T-helper 17 cell (primary cell): ENCODE measurements at places on chromosomes 2 and 18.
A peak's percentile ranks its signal among the peaks of the same experiment; 100 is the strongest.

- peaks cover 64% of the 10 kb centered on the region for H3K27me3 ChIP-seq
- H3K4me3 ChIP-seq, result no peak overlapping the region
- no peak for DNase-seq
- no peak overlapping the region for H3K27ac ChIP-seq
Observed at GRCh38 chr2:85216927-85217326, 83.7 kb downstream of the TCF7L1 start.

DNA sequence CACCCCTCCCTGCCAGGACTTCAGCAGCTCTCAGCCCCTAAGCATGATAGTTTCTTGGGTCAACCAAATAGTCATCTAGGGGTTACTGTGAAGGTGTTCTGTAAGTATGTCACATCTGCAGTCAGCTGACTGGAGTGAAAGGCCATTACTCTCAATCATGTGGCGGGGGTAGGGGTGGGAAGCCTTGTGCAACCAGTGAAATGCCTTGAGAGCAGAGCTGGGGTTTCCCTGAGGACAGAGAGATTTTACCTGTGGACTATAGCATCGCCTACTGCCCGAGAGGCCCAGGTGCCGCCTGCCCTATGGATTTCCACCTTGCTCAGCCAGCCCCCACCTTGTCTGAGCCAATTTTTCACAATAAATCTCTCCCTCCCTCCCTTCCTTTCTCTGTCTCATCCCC lies 20.9 kb upstream of the KLF11 start:
- no peak overlapping the region for H3K27ac ChIP-seq
- H3K4me1 ChIP-seq, result peaks cover 4% of the 10 kb centered on the region
- H3K27me3 ChIP-seq, result peaks cover 16% of the 10 kb centered on the region
- no peak for DNase-seq
- H3K36me3 ChIP-seq, result peaks cover 2% of the 10 kb centered on the region

- H3K27me3 ChIP-seq, result peaks cover 72% of the 10 kb centered on the region
- H3K36me3 ChIP-seq, result peaks cover 3% of the 10 kb centered on the region
- DNase-seq, result no peak
- H3K4me3 ChIP-seq, result no peak overlapping the region
- no peaks in the 10 kb centered on the region for H3K4me1 ChIP-seq
Observed at GRCh38 chr2:215425021-215425782, 10.7 kb downstream of the FN1 start.

- no peak overlapping the region for H3K4me3 ChIP-seq
- no peak overlapping the region for H3K27ac ChIP-seq
- no peaks in the 10 kb centered on the region for H3K27me3 ChIP-seq
- H3K4me1 ChIP-seq, result no peaks in the 10 kb centered on the region
- H3K36me3 ChIP-seq, result no peaks in the 10 kb centered on the region
Observed at GRCh38 chr2:126177479-126177878, 478.5 kb upstream of the GYPC start.

DNA sequence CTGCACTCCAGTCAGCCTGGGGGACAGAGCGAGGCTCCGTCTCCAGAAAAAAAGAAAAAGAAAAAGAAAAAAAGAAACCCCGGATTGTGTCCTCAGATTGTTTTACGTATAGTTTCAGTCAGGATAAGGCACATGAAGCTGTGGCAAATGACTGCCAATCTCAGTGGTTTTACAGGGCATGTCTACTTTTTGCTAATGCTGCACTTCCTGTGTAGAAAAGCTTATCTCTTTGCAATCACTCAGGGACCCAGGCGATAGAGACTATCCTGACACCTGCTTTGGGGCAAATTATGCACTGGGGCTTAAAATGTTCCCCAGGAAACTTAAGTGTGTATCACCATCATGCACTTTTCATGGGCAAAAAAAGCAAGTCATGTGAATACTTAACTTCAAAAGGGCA lies 103.7 kb upstream of the MEIS1 start:
- H3K27me3 ChIP-seq, result no peaks in the 10 kb centered on the region
- H3K36me3 ChIP-seq, result no peaks in the 10 kb centered on the region
- H3K27ac ChIP-seq, result no peak overlapping the region

GRCh38 chr18:3875961-3876360 lies 426.0 kb downstream of the TGIF1 start:
- H3K4me1 ChIP-seq, result peaks cover 10% of the 10 kb centered on the region
- no peak for DNase-seq
- H3K27ac ChIP-seq, result no peak overlapping the region
- no peak overlapping the region for H3K4me3 ChIP-seq
- H3K27me3 ChIP-seq, result peaks cover 60% of the 10 kb centered on the region

GRCh38 chr18:48785091-48785614 lies 165.6 kb downstream of the SMAD7 start:
- H3K4me1 ChIP-seq, result peaks cover 26% of the 10 kb centered on the region
- peaks cover 2% of the 10 kb centered on the region for H3K36me3 ChIP-seq
- peak overlapping the region; percentile 69 for H3K4me3 ChIP-seq
- H3K27ac ChIP-seq, result peak overlapping the region; percentile 84
- DNase-seq, result no peak
- H3K27me3 ChIP-seq, result no peaks in the 10 kb centered on the region

DNA sequence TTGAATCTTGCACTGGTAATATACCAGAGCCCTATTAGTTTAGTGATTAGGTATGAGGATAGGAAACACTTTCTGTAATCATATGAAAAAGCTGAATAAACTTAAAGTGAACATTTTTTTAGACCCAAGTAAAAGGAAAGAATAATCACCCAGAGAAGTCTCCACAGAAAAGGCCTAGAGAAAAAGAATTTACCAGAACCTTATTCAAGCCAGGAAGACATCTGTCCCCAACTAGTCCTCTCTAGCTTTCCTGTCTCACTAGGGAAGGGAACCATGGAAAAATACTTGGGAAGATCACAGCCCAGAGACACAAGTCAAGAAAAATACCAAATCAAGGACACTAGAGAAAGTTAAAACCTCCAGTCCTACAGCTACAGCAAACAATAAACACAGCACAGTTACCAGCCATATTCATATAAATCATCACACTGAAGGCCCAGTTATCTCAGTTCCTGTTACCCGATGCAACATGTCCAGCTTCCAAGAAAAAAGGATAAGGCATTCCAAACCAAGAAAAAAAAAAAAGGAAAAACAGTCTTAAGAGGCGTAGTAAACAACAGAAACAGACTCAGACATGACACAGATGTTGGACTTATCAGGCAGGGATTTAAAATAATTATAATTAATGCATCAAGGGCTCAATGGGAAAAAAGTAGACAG lies 461.5 kb downstream of the IRS1 start:
- no peaks in the 10 kb centered on the region for H3K27me3 ChIP-seq
- no peak overlapping the region for H3K27ac ChIP-seq
- DNase-seq, result no peak

GRCh38 chr2:64492272-64492671 lies 31.9 kb upstream of the AFTPH start:
- H3K27ac ChIP-seq, result no peak overlapping the region
- no peak overlapping the region for H3K4me3 ChIP-seq
- peaks cover 5% of the 10 kb centered on the region for H3K36me3 ChIP-seq

GRCh38 chr2:49044350-49045079 lies 109.8 kb downstream of the FSHR start:
- H3K4me1 ChIP-seq, result no peaks in the 10 kb centered on the region
- no peak overlapping the region for H3K27ac ChIP-seq
- H3K27me3 ChIP-seq, result no peaks in the 10 kb centered on the region
- H3K36me3 ChIP-seq, result no peaks in the 10 kb centered on the region
- DNase-seq, result no peak

DNA sequence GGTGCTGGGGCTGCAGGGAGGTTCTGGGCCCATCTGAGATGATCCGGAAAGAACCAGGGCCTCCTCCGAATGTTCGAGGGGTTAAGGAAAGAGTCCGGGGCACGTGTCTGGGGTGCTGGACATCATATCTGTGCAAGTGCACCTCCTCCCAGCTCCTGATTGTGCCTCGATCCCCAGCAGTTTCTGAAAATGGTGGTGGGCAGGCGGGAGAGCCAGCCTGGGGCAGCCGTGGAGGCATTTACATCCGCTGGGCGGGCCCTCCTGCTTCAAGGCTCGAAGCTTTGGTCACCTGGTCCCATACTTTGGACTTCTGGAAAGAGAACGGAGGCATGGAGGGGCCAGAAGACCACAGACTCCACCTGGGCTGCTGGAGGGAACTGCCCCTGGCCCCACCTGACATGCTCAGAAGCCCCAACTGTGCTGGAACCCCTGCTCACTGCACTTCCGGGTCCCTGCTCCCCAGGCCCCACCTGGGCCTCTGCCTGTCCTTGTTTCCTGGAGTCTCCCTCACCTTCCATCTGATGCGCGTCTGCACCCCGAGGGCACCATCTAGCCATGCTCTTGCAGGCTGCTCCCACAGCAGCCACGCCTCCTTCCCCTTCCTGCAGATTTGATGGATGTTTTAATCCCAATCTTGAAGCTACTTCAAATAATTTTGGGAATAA lies 119.2 kb upstream of the HDAC4 start:
- no peak overlapping the region for H3K27ac ChIP-seq
- peaks cover 5% of the 10 kb centered on the region for H3K4me1 ChIP-seq
- DNase-seq, result no peak
- H3K36me3 ChIP-seq, result no peaks in the 10 kb centered on the region
- H3K4me3 ChIP-seq, result no peak overlapping the region
- peaks cover 4% of the 10 kb centered on the region for H3K27me3 ChIP-seq

- peaks cover 2% of the 10 kb centered on the region for H3K36me3 ChIP-seq
- no peak for DNase-seq
- H3K4me1 ChIP-seq, result peaks cover 48% of the 10 kb centered on the region
- H3K27ac ChIP-seq, result no peak overlapping the region
- no peak overlapping the region for H3K4me3 ChIP-seq
- no peaks in the 10 kb centered on the region for H3K27me3 ChIP-seq
Observed at GRCh38 chr2:97931118-97931857, 64.5 kb downstream of the TMEM131 start.

DNA sequence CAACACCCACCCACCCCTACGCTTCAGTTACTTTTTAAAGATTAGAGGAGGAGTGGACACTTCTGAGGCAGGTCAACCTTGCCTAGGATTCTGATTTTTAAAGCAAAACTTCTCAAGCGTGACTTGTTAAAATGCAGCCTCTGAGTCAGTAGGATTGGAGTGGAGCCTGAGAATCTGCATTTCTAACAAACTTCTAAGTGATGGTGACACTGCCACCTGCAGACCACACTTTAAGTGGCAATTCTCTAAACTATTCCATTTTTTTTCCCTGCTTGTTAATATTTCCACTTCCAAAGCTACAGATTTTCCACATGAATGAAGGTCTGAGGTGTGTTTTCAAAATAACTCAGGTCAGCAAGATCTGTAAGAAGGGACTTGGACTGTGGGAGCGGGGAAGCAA lies 171.1 kb upstream of the CCDC150 start:
- DNase-seq, result no peak
- H3K27me3 ChIP-seq, result peaks cover 48% of the 10 kb centered on the region
- no peak overlapping the region for H3K4me3 ChIP-seq

- peaks cover 4% of the 10 kb centered on the region for H3K4me1 ChIP-seq
- no peak for DNase-seq
- H3K27ac ChIP-seq, result no peak overlapping the region
- H3K36me3 ChIP-seq, result no peaks in the 10 kb centered on the region
Observed at GRCh38 chr18:36580266-36580665, 248.5 kb downstream of the TPGS2 start.

- no peak overlapping the region for H3K4me3 ChIP-seq
- no peak for DNase-seq
- no peak overlapping the region for H3K27ac ChIP-seq
- H3K36me3 ChIP-seq, result no peaks in the 10 kb centered on the region
Observed at GRCh38 chr18:47284721-47285395, 33.4 kb upstream of the SKOR2 start.

GRCh38 chr18:32867936-32868335 lies 95.1 kb upstream of the KLHL14 start:
- no peaks in the 10 kb centered on the region for H3K27me3 ChIP-seq
- no peak for DNase-seq
- H3K4me3 ChIP-seq, result no peak overlapping the region
- H3K36me3 ChIP-seq, result no peaks in the 10 kb centered on the region
- no peaks in the 10 kb centered on the region for H3K4me1 ChIP-seq
- no peak overlapping the region for H3K27ac ChIP-seq

DNA sequence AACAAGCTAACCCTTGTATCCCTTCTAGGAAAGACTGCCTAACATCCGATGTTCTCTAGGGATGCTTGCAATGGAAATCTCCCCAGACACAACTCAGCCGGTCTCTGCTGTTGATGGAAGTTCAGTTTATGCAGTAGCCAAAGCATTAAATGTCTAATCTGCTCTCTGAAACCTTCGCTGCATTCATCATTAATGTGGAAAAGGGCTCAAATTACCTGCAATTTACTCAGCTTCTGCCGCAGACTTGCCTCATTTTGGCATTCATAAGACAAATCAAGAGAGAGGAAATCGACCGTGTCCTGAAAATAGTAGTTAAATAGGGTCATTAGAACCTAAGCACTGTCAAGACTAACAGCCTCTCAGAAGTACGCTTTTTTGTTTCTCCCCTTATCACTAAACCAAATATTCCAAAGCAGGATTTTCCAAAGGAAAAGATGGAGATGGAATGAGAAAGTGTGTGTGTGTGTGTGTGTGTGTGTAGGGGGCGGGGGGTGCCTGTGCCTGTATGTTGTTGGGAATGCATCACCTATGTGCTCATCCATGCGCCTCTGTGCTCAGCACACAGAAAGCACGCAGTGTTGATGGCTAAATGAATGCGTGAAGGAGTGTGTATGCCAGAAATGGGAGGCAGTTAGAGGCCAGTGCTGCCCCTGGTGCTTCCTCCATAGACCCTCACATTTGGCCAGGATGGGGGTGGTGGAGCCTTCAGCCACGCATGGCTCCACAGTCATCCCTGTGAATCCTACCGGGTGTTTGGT lies 7.4 kb downstream of the LCT start:
- H3K27ac ChIP-seq, result no peak overlapping the region
- no peak overlapping the region for H3K4me3 ChIP-seq
- H3K4me1 ChIP-seq, result no peaks in the 10 kb centered on the region
- no peak for DNase-seq
- no peaks in the 10 kb centered on the region for H3K27me3 ChIP-seq
- H3K36me3 ChIP-seq, result peaks cover 2% of the 10 kb centered on the region

DNA sequence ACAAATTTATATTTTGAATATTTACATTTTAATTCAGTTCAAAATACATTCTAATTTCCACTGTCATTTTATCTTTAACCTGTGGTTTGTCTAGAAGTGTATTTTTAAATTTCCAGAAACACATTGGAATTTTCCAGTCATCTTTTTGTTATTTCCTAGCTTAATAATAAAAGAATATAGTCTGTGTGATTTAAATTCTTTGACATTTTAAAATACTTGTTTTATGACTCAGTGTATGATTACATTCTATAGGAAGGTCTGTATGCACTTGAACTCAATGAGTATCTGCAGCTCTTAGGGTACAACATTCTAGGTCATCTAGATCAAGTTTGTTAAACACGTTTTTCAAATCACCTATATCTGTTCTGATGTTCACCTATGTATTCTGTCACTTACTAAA lies 88.3 kb upstream of the MBOAT2 start:
- no peak overlapping the region for H3K4me3 ChIP-seq
- no peak for DNase-seq
- peaks cover 2% of the 10 kb centered on the region for H3K36me3 ChIP-seq
- no peak overlapping the region for H3K27ac ChIP-seq
- peaks cover 2% of the 10 kb centered on the region for H3K4me1 ChIP-seq
- H3K27me3 ChIP-seq, result peaks cover 38% of the 10 kb centered on the region
